ENCODE measurements at places on chromosomes 5 and 9.
A peak's percentile ranks its signal among the peaks of the same experiment; 100 is the strongest.

GRCh38 chr5:168613996-168614395 is 34.8 kb upstream of the PANK3 start:
- no peak for DNase-seq

GRCh38 chr9:1008216-1008615 is 31.8 kb downstream of the DMRT3 start:
- peak; percentile 88 for DNase-seq

DNA sequence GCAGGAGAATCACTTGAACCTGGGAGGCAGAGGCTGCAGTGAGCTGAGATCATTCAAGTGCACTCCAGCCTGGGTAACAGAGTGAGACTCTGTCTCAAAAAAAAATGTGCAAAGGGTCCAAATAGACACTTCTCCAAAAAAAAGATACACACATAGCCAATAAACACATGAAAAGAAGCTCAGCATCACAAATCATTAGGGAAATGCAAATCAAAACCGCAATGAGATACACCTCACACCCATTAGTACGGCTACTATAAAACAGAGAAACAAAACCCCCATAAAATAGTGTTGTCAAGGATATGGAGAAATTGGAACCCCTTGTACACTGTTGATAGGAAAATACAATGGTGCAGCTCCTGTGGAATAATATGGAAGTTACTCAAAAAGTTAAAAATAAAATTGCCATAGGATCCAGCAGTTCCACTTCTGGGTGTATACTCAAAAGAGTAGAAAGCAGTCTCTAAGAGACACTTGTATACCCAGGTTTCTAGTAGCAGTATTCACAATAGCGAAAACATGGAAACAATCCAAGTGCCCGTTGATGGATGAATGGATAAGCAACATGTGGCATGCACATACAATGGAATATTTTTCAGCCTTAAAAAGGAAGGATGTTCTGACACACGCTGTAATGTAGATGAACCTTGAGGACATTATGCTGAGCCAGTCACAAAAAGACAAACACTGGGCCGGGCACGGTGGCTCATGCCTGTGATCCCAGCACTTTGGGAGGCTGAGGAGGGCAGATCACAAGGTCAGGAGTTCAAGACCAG is 57.2 kb upstream of the PPARGC1B start:
- no peak for DNase-seq

DNA sequence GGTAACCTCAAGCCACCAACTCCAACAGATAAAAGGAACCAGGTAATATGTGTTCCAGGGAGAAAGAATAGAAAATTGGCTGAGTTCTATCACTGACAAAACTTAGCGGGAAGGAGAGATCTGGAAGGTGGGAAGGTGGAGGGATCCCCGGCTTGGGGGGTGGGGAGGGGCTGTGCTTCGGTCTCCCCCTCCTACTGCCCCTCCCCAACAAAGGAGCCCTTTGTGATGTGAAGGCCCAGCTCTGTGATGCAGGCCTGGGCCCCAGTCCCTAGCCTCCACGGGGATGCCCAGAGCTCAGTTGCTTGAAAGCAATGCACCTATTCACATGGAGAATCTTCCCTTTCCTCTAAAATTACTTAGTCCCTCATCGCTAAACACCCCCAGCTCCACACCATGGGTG is 4.4 kb upstream of the ZNF484 start:
- no peak for DNase-seq

- DNase-seq, result no peak
Observed at GRCh38 chr5:76954383-76954763, 1.5 kb downstream of the CRHBP start.

GRCh38 chr5:131367219-131367860 is 103.5 kb downstream of the CDC42SE2 start:
- no peak for DNase-seq

DNA sequence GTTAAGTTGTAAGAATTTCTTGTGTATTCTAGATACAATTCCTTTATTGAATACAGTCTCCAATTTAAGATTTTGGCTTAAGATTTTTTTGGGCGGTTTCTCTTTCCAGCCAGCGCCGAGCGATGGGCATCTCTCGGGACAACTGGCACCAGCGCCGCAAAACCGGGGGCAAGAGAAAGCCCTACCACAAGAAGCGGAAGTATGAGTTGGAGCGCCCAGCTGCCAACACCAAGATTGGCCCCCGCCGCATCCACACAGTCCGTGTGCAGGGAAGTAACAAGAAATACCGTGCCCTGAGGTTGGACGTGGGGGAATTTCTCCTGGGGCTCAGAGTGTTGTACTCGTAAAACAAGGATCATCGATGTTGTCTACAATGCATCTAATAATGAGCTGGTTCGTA is 278.7 kb upstream of the TARS1 start:
- no peak for DNase-seq

GRCh38 chr5:167723254-167723871 is 568.1 kb upstream of the WWC1 start:
- peak; percentile 70 for DNase-seq

- DNase-seq, result no peak
Observed at GRCh38 chr5:163385271-163385670, 52.1 kb upstream of the CCNG1 start.

DNA sequence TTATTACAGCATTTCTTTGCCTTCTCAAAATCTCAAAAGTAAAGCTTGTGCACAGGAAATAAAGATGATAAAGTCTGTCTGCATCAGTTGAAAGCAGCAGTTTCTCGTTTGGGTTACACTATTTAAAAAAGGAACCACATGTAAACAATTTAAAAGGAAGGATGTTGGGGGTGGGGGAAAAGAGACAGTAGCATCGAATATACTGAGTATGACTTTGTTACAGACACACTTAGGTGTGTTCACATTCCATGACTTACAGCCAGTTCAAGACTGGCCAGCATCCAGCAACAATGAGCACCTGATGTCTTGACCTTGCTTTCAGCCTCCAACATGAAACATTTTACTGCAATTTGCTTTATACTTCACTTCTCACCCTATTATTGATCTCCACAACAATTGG is 8.7 kb downstream of the GAPT start:
- DNase-seq, result no peak

- DNase-seq, result no peak
Observed at GRCh38 chr5:125410537-125411070, 664.2 kb upstream of the ZNF608 start.
